Stimulated activated CD8-positive, alpha-beta memory T cell treated with anti-CD3 and anti-CD28 coated beads, Interleukin-4, amount 100 ng/mL, for 48 hours (primary cell): ENCODE measurements at places on chromosomes 3 and 15.

DNA sequence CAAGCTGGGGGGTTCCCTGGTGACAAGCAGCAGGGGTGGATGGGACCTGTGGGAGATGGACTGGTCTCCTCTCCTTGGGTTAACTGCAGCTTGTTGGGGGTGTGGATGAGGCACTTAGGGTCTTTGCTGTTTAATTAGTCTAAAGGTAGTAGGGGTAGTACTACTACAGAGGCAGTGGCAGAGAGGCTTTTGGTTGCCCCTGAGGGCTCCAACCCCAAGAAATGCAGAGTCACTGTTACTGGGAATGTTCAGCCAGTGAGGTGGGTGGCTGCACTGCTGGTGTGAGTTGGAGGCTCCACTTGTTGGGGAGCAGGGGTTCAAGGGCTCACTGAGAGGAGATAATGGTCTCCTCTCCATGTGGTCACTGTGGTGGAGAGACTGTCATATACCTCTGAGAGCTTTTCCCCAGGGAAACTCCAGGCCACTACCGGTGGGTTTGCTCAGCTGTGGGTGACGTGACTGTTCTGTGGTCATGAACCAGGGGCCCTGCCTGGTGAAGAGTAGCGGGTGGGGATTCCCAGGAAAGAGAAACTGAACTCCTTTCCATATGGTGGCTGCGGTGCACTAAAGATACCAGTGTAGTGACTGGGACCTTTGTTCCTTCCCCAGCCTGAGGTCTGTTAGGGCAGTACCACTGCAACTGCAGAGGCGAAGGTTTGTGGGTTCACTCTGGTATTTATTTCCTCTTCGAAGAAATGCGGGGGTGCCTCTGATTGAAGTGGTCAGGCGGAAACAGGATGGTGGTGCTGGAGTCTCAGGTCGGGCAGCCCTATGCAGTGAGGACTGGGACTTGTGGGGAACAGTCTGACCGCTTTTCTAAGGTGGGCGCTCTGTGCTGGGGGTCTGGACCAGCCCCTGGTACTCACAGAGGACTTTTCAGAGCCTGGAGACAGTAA lies 68.9 kb upstream of the TNFSF10 start:
- peak; percentile 91 for DNase-seq

- DNase-seq, result no peak
Measured at GRCh38 chr15:96334705-96335410, 4.4 kb downstream of the NR2F2 start.

- DNase-seq, result no peak
Measured at GRCh38 chr15:78024883-78025282, 52.6 kb downstream of the TBC1D2B start.

DNA sequence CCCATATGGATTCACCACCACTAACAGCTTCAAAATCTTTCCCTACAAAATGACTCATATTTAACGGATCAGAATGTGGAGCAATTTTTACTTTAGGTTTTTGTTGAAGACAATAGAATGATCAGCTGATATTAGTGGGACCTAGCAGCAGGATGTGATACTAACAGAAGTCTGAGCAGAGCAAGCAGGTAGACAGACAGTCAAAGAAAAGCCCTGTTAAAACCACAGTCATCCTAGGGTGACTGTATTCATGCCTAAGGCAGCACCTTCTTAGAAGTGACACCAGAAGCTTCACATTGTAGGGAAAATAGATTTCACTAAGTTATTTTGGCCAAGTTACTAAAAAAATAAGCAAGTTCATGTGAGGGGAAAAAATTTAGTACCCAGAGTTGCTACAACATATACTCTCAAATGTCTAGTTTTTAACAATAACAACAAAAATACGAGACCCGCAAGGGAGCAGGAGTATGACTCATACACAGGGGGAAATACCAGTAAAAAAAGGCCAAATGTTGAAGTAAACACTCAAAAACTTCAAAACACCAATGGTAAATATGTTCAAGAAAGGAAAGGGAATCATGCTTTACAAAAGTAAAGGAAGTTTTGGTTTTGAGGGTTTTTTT lies 590.9 kb downstream of the EPHA3 start:
- no peak for DNase-seq

DNA sequence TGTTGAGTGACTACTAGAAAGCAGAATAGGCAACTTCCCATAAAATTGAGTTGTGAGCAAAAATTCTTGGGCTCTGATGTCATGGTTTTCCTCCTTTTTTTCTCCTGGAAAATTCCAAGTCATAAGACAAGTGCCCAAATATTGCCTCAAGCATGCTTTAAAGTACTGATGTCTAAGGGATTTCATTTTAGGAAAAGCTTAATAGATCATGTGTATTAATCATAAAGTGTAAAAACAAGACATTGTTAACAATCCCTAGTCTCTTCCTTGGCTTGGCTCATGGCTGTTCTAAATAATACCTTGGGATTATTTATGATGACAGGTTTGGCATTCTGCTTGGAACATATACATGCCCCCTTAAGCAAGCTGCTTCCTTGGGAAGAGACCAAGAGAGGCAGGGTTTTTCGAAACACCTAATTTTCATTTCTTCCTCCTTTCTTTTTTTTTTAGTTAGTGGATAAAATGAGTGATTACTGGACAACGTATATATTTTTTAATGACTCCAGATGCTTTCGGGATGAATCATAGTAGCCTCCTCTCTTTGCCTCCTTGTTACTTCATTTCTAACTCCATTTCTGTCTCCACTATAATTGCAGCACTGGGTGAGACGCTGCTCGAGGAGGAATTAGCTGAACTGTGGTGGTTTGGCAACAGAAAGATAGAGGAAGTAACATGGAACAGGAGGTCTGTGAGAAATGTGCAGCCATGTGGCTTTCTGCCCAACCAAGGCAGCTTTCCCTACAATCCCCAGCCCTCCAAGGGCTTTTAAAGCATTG lies 104.9 kb downstream of the TPRG1 start:
- no peak for DNase-seq

GRCh38 chr3:105401254-105401653 lies 34.5 kb downstream of the ALCAM start:
- no peak for DNase-seq

DNA sequence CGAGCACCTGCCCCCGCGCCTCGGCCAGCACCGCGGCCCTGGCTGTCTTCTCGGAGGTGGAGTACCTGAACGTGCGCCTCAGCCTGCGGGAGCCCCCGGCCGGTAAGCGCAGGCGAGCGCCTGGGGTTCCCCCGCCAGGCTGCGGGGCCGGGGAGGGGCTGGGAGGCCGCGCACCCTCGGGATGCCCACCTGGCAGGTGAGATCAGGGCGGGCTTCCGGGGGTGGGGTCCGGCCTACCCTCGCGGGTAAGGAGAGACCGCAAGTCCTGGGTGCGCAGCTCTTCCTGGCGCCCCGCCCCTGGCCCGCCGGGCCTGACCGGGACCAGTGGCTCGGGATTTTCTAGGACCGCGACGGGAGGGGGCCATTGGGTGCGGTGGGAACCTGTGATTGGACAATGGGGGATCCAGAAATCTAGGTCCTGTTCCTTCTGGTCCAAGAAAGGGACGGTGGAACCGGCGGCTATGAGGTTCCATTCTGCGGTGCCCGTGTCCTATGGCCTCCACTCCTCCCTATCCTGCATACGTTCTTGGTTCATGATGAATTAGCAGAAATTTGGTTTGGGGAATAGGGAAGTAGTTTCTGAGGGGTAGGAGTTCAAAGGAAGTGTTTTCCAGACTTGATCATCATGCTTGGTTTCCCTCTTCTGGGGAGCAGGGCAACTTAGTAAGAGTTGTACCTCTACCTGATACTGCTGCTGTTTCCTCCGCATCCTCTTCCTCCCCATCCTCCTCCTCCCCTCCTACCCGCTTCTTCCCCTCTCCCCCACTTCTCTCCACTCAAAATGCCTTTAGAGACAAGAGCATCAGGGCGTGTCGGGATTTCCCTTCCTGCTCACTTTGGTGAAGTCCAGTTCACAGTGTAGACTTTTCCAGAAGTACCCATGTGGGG lies 808 bp downstream of the ARRDC4 start:
- DNase-seq, result no peak

GRCh38 chr15:79978260-79978654 lies 7.3 kb upstream of the BCL2A1 start:
- no peak for DNase-seq

- DNase-seq, result no peak
Measured at GRCh38 chr3:66075281-66075680, 36.6 kb upstream of the MAGI1 start.

DNA sequence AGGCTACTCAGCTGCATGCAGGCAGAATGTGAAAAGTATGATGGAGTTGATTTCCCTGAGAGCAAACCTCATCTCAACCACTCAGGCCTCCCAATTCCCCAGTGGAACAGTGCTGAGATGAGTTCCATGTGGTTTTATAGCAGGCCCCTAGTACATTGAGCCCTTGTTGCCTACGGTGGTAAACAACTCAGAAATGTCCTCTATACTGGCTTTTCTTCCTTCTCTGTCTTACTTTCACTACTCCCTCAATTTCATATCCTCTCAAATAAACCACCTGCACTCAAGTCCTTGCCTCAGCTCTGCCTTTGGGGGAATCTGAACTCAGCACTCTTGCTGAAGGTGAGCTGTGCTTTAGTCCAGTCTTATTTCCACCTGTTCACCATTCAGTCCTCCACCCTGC lies 399.9 kb downstream of the PDCD6IP start:
- no peak for DNase-seq

DNA sequence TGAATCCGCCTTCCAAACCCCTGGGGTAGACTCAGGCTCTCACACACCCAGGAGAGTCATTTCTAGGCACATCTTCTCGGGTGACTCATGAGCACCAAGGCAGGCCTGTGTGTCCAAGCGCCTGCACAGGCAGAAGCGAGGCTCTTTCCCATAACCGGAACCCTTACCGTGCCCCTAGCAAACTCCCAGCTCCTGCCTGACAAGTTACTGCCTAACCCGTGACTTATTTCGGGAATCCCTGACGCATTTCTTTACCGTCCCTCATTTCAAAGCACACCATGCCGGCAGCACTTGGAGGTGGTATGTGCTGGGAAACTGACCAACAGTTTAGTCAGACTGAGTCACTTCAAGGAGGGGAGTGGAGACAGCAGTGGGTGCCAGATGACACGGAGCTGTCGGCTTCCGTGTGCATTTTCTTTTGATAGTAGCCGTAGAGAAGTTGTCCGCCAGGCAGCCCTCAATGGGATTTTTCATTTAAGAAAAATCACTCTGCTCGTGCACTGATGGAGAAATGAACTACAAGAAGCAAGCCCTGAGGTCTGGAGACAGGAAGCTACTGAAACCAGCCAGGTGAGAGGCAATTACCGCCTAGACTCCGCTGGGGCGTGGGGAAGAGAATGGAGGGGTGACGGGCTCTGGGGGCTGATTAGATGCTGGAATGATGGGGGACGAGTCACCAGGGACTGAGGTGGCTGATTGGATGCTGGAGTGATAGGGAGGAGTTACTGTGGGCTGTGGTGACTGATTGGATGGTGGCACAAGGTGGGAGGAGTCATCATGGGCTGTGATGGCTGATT lies 17.3 kb upstream of the HRH1 start:
- DNase-seq, result no peak

GRCh38 chr3:13016083-13016720 lies 57.0 kb downstream of the IQSEC1 start:
- peak; percentile 68 for DNase-seq

DNA sequence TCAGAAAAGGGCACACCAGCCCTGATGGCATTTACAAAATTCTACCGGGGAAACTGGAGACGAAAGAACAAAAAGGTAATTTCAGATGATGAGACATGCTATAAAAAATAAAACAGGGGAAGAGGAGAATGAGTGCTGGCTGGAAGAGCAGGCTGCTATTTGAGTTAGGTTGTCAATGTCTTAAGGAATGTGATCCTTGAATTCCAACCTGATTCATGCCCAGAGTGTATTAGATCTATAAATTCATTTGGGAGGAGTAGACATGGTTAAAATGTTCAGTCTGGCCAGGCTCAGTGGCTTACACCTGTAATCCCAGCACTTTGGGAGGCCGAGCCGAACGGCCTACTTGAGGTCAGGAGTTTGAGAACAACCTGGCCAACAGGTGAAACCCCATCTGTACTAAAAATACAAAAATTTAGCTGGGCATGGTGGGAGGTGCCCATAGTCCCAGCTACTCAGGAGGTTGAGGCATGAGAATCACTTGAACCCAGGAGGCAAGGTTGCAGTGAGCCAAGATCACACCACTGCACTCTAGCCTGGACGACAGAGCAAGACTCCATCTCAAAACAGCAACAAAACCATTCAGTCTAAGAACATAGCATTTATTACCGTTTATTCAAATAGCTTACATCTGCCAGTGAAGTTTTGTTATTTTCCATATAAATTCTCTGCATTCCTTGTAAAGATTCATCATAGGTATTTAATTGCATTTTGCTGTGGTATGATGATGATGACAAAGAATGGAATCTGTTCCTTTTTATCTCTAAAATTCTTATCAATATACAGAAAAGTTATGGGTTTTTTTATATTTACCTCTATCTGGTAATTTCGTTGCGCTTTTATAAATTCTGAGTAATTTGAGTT lies 126.7 kb upstream of the NR2E3 start:
- no peak for DNase-seq

DNA sequence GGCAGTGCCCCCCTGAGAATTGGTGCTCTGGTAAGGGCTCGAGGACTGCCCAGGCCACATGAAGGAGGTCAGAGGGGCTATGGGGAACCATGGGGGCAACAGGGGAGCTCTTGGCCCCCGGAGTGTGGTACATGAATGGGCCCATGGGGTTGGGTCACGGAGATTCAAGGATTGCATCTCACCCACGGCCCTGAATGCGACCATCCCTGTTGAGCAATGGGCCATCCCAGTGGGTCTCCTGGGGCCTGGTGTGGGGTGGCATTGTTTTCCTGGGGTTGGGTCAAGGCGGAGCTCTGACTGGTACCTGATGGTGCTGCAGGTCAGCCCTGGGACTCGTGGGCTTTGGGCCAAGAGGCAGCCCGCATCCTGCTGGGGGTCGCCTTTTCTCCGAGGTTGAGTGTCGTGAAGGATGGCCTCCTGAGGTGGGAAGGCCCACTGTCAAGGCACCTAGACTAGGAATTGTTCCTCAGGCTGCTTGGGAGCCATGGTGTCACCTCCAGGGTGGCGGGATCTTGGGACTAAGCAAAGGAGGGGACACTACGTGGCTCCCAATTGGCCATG lies 198.3 kb downstream of the UBE3A start:
- no peak for DNase-seq

DNA sequence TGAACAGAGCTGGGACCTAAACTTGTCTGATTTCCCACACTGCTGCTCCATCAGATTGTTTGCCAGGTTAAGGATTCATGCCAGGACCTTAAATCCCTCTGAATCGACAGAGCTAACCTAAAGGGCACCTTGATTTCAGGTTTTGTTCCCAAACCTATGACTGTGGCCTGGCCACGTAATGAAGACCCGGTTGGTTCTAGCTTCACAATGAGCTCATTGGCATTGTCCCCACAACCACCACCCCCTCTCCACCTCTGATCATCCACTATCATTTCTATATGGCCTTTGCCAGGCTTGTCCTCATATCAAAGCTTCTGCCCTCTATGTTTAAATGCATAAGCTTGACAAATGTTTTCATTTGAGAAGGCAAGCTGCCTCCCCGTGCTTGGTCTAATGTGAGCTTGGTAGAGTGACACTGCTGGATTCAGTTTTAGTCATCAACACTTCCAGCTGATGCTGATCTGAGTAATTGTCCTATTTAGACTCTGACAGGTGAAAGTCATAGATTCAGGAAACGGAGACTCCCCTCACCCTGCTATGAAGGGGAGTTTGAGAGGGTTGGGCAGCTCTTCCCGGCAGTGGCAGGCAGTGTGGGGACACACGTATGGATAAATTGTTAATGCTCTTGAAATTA lies 407.1 kb upstream of the CFAP20DC start:
- DNase-seq, result peak; percentile 43
